Frontal cortex (tissue), 4 donors: ENCODE measurements at places on chromosomes 3 and 15. TPM values are rescaled to one million over a fixed set of nuclear protein-coding genes. Genes with fewer than 3 reads are reported as not detected.
A peak's percentile ranks its signal among the peaks of the same experiment; 100 is the strongest.

Gene CMTM8
- 0.41 TPM for total RNA-seq

DNA sequence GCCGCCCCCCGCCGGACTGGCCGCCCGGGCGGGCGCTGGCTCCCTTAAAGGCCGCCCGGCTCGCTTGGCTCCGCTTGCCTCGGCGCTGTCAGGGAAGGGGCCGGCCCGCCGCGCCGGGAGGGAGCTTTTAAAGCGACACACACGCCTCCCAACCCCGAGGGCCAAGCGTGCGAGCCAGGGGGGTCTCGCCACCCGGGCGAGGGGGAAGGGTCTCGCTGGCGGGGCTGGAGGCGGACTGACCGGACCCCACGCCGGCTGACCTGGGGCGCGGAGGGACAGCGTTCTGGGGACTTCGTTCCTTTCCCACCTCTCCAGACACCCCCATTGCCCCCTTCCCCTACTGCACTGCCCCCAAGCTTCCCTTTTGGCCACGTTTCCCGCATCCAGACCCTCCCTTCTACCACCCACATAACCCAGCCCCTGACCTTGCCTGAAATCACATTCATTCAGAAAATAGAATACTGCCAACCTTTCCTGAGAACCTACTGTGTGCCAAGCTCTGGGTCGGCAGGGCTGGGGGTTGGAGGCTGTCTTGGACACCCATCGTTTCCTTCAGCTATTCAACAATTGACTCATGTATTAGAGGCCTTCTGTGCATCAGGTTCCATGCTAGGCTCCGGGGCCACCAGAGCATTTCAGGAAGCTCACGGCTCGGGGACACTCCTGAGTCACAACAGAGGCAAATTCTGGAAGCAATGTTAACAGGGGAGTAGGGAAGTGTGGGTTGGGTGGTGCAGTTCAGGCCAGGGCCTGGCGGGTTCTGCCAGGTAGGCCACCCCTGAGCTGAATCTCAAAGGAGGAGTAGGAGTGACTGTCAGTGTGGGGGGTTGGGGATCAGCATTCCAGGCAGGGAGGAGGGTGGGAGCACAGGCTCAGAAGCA lies at the start of gene INSYN1:
TSS of gene INSYN1 (minus strand) at position 102 of the 881 bp plus-strand sequence. CDS start 2,221 bp downstream, outside the sequence.
- DNase-seq: peak; percentile 78

DNA sequence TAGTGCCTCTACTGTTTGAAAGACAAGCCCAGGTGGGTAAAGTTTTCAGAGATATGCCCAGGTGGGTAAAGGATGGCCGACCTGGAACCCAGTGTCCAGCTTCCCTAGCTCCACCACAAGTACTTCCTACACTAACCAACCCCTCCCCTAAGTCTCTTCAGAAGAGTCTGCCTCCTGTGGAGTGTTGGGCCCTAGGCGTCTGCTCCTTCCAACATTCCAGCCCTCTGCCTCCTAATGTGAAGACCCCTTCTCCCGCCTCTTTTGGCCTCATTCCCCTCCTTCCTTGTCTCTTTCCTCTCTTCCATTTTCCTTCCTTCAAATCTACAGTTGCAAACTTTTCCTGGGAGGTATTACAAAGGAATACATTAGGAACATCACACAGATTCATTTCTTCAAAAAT lies 38.6 kb downstream of the CNTN3 start:
- DNase-seq: no peak

DNA sequence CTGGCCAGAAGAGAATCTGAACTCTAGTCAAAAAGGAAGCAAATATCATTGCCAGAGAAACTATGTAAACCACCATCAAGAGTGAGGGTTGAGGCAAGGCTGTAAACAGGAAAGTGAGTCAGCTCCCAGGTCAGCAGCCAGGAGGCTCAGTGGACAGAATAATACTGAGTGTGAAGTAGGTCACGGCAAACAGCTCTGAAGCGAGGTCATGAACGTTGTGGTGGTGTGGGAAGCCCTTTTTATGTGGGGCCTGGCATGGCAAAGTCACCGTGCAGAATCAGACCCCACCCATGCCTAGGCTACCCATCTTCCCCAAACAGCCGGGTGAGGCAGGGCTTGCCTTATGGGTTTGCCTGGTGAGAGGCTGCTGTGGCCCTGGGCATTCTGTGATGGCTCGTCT lies 43.9 kb downstream of the THBS1 start:
- DNase-seq: no peak

DNA sequence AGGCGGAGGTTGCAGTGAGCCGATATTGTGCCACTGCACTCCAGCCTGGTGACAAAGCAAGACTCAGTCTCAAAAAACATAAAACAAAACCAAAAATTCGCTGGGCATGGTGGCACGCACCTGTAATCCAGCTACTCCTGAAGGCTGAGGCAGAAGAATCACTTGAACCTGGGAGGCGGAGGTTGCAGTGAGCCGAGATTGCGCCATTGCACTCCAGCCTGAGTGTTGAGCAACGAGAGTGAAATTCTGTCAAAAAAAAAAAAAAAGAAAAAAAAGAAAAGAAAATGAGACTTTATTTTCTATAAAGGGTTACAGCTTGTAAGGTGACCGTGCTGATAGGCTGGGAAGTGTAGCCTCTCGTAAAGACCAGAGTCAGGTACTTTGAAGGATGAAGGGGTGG lies 6.0 kb upstream of the HACD3 start:
- no peak for DNase-seq

DNA sequence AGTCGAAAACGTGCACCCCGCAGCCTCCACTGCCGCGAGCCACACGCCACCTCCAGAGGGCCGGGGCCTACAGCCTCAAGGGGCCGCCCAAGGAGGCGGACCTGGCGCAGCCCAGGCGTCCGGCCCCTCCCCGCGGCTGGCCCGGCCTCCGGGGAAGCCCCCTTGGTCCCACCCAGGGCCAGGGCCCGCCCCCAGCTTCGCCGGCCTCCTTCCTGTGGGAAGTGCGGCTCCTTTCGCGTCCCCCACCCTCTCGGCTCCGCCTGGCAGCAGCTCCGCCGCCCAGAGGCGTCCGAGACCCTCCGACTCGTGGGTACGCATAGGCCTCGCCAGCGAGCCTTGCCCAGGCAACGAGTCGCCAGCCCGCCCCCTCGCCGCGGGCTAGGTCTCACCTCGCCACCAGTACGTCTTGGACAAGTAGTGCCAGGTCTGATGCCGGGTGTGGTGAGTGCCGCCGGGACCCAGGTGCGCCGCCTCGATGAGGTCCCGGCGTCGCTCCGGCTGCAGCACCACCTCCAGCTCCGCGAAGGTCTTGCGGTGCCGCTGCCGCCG lies 642 bp downstream of the ZBTB11 start:
- DNase-seq: peak; percentile 80
